Anterior cingulate cortex (tissue), 58 donors: ENCODE measurements at places on chromosomes 7 and 10.

DNA sequence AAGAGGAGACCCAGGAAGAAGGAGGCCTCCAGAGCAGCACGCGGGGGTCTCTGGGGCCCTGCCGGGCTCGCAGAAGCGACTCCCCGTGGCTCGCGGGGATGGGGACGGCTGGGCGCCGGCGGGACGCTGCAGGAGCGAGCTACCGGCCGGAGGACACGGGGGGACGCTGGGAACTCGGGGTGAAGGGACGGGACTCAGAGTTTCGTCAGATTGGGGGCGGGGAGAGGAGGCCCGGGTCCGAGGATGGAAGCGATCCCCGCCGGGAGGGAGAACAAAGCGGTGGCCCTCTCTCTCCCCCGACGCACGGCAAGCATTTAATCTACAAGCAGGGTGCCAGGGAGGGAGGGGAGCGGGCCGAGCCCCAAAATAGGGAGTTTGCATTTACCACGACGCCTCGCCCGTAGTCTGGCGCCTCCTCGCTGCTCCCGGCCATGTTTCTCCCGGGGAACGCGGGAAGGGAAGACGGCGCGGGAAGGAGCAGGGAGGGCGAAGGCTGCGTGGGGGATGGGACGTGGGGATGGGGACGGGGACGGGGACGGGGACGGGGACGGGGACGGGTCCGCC, at the start of gene PRTFDC1:
Gene PRTFDC1 (minus strand): TSS at position 464 of the 564 bp plus-strand sequence. CDS start 31 bp downstream, at position 433.
- peak; percentile 70 for DNase-seq

DNA sequence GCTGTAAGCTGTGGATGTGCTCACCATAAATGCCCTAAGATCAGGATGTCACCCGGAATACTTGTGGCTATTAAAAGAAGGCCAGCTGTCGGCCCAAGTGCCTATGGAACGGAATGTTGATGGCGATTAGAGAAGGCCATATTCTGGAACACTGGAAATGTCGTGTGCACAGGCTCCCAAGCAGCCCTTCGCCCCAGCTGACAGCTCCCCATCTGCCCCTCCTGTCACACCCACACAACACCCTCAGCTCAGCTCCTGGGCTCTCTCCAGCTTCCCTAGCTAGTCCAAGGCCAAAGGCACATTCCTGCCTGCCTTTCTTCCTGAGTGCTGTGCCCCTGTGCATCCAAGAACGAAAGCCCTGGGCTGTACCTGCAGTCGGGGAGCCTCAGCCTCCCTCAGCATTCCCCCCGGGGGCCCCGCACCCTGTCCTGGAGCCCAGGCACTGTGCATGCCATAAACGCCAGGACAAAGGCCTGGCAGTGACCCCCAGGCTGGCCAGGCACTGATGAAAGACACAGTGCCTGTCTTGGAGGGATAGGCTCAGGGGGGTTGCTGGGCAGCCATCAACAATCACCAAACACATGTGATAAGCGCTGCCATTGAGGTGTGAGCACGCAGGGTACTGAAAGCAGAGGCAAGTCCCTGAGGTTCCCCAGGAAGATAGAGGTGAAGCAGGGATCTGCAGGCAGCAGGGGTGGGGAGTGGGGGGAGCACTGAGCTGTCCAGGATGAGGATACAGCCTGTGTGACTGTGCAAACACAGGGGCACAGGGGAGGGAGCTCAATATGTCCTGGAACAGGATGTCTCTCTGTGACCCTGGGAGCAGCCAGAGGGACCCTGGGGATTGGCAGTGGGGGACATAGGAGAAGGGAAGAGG, 3.7 kb upstream of the LDB3 start:
- DNase-seq: no peak

GRCh38 chr7:41948503-41948902, 245.6 kb upstream of the INHBA start:
- no peak for DNase-seq

DNA sequence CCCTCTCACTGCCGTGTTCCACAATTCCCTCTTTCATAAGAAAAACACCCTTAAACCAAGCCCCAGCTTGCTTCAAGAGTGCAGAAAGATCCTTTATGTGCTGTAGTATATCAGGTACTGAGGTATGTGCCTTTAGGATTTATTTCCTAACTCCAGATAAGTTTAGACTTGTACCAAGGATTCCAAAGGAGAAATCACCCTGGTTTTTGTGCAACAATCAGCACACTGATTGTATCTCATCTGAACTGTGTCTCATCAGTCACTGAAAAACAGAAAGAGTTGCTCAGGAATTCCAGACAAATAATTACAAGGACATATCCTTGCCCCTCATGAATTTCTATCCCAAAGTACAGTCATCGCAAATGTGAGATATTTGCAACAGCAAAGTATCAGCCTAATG, 77.2 kb upstream of the PTPRZ1 start:
- no peak for DNase-seq

DNA sequence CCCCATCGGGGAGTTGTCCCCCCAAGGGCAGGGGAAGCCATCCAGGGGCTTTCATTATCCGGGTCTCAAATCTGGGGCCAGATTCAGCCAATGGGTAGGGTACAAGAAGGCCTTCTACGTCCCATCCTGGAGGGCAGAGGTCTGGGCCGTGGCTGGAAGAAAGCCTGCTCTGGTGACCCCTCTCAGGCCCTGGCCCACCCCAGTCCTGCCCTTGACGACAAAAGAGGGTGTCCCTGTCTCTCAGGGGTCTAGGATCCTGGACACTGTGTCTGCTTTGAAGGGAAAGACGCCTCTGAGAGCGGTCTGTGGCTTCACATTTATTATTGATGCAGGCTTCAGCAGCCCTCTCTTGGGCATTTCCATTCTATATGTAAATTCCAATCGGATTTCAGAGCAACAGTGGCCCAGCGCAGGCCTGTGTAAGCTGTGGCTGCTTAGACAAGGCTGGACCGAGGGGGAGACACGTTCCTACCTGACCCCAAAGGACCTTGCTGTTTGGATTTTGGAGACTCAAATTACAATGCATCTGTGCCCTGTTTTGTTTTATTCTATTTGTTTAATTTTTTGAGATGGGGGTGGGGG, 83.2 kb upstream of the BAIAP2L1 start:
- no peak for DNase-seq
